Mammary epithelial cell (primary cell): ENCODE measurements at places on chromosomes 7 and 10. TPM values are rescaled to one million over a fixed set of nuclear protein-coding genes. Genes with fewer than 3 reads are reported as not detected.

Gene NYAP1
- total RNA-seq: 0.80 and 1.5 TPM in 2 replicates

Gene ERVW-1
- total RNA-seq: not detected

Gene PRSS37
- not detected in 2 replicates for total RNA-seq

Gene CRYGN
- total RNA-seq: not detected

Gene HSPB1
- 523 TPM for total RNA-seq

Gene TIMM23B
- total RNA-seq: 24.2 TPM

Gene SLC26A3
- total RNA-seq: not detected in 2 replicates
